ENCODE measurements at places on chromosomes 5 and 9. TPM values are rescaled to one million over a fixed set of nuclear protein-coding genes. Genes with fewer than 3 reads are reported as not detected.
A peak's percentile ranks its signal among the peaks of the same experiment; 100 is the strongest.

GRCh38 chr9:16133556-16134227, 580.8 kb downstream of the CCDC171 start:
- peak; percentile 51 for DNase-seq

- no peak for DNase-seq
These were observed 102.6 kb downstream of the CAAP1 start for GRCh38 chr9:26789959-26790358.

- DNase-seq, result peak; percentile 42
These were observed 5.3 kb downstream of the RALGDS start for GRCh38 chr9:133115604-133116345.

DNA sequence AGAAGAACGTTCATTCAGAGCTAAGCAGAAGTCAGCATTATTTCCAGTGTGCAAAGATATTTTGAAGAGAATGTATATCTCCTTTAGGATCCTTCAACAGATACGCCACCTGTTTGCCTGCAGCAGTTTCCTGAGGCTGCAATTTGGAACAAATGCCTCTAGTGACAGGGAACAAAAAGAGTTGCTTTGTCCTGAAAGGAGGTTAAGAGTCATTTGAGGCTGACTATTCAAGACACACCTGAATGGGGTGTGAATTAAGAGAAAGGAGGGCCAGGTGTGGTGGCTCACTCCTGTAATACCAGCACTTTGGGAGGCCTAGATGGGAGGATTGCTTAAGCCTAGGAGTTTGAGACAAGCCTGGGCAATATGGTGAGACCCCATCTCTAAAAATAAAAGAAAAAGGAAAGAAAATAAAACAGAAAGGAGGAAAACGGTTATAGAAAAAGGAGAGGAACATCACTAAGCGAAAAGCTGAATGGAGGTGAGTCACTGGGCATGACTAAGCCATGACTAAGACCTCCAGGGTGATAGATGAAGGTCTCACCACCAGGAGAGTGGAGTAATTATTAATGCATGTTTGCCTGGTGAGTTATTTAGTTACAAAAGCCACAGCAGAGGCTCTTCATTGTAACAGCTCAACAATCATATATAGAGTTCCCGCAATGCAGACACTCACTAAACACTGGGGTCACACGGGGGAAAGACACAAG, 255.2 kb upstream of the TNC start:
- DNase-seq, result no peak

DNA sequence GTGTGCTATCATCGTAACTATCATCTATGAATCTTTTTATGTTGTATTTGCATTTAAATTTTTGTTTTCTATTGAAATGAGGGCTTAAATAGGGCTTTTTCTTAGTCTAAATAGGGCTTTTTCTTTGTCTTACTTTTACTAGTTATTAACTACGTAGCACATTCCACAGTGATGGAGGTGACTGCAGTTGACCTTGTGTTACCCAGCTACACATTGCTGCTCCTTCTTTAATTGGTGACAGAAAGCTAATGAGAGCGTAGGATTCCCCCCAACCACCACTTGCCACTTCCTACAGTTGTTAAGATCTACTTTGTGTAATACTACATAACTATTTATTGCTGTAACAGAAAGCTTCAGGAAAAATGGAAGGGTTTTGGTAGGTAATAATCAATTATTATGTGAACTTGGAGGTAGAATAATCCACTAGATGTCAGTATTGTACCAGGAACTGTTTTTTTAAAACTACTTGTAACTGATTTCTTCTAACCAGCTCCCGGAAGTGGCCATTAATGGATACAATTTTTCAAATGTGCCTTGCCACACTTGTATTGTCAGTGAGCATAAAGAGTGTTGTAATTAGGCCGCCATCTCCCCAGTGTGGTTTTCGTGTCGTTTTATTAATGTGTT, 18.0 kb downstream of the MTRR start:
- no peak for DNase-seq

DNA sequence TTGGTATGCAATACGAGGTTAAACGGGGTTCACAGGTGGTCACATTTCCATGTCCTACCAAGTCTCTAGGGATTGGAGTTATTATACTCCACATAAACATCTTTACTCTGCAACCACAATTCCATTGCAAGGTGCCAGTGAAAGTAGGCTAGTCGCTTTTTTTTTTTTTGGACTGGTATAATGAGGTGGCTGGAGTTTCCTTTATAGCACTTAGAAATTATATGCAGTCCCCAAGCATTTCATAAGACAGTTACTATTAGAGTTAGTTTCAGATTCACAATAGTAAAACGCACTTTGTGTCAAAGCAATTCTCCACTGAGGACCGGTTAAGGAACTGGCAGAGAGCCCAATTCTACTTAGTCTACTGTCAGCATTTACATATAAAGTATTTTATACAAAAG, 1.4 kb downstream of the MEF2C start:
- no peak for DNase-seq

- no peak for DNase-seq
These were observed 263.5 kb downstream of the SLIT3 start for GRCh38 chr5:169037466-169037865.

DNA sequence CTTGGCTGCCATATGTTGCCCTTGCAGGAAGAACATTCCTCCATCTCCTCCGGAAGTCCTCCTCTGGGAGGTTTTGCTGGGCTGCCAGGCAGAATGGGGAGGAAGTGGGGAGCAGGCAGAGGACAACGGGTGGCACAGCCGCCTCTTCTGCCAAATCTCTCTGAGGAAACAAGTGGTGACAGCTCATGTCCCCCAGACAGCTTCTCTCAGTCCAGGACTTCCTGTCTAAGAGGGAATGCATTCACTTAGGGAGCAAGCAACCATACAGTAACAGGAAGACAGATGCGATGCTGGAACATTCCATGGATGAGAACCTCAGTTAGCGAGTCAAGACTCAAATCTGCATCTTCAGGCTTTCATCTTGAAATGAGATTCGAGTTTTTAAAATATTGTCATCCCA, 701.0 kb downstream of the SEMA5A start:
- no peak for DNase-seq

DNA sequence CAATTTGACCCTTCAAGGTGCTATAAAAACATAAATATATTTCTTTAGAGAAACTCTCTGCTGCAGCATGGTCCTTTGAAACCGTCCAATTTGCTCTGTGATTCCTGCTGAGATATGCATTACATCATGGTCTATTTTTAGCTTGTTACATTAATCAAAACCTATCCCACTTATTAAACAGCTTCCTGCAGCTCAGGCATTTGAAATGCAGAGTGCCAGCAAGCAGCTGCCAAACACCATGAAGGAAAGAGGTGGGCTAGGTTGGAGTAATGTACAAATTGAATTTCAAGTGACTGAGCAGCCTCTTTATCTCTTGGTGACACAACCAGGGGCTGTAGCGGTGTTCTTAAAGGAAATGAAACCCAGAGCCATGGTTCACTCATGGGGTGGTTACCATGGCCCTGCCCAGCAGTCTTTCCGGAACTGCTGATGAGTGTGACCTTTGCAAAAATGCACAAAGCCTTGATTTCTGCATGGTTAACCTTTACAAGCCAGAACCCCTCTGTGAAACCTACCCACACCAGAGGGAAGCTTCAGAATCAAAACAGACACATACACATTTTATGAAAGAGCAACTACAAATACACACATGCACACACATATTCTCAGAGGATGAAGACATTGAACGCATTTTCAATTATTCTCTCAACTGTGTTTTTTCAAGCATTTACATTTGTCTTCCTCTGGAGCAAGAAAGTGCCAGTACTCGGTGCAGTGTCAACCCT, 155.8 kb upstream of the ZNF608 start:
- peak; percentile 72 for DNase-seq

- DNase-seq, result no peak
These were observed 55.4 kb upstream of the TJP2 start for GRCh38 chr9:69118656-69119055.

GRCh38 chr9:101265261-101265660, 119.5 kb downstream of the BAAT start:
- DNase-seq, result no peak

DNA sequence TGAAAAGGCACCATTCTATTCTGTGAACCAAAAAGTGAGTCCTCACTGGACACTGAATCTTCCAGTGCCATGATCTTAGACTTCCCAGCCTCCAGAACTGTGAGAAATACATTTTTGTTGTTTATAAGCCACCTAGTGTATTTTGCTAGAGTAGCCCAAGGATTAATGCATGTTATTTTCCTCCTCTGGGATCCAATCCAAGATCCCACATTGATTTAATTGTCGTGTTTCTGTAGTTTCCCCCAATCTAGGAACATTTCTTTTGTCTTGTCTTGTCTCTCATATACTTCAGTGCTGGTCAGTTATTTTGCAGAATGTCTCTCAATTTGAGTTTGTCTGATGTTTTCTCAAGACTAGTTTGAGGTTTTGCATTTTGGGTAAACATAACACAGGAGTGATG, 36.4 kb downstream of the GDNF start:
- no peak for DNase-seq

GRCh38 chr5:43769571-43770355, 166.8 kb downstream of the NNT start:
- no peak for DNase-seq

DNA sequence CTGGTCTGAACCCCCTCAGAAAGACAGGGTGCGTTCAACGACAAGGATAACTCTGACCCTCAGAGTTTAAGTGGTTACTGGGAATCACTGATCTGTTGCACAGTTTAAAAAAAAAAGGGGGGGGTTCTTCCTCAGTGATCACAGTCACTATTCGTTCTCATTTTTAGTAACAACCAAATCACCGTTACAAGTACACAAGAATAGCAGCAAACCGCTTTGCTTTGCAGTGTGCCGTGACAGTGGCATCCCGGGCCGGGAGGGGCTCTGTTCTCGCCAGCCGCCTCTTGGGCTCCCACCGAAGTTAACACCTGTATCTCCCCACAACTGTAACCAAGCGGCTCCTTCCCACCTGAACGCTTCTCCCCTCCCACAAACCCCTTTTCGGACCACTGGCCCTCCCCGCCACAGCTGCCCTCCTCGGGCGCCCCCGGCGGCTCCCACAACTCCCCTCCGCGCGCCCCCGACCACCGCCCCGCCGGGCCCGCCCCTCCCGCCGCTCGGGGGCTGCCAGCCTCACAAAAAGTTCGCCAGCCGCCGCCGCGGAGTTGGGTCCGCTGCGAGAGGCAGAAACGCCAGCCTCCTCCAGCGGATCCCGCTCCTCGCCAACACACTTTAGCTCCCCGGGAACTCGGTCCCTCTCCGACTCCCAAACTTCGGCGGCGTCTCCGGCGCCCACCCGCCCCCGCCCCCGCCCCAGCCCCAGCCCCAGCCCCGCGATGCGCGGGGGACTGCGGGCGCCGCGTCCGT, 1.2 kb downstream of the SSBP2 start:
- DNase-seq, result peak; percentile 87

NMUR2 gene
- not detected for total RNA-seq

PDLIM4 gene
- 4.6 TPM for total RNA-seq

TENT4A gene
- total RNA-seq, result 42.4 TPM

RETREG1 gene
- 11.6 TPM for total RNA-seq

PHPT1 gene
- 66.0 TPM for total RNA-seq

CNTNAP3 gene
- 3.4 TPM for total RNA-seq

PCDHGB3 gene
- 2.3 TPM for total RNA-seq

NSA2 gene
- 78.4 TPM for total RNA-seq

CD74 gene
- total RNA-seq, result 1,531 TPM
